ENCODE measurements at places on chromosomes 7 and 10. TPM values are rescaled to one million over a fixed set of nuclear protein-coding genes. Genes with fewer than 3 reads are reported as not detected.

GRCh38 chr10:13815756-13816155, 229.0 kb downstream of the PRPF18 start:
- DNase-seq: no peak

- no peak for DNase-seq
These were observed 19.9 kb downstream of the UPF2 start for GRCh38 chr10:12022580-12023257.

DNA sequence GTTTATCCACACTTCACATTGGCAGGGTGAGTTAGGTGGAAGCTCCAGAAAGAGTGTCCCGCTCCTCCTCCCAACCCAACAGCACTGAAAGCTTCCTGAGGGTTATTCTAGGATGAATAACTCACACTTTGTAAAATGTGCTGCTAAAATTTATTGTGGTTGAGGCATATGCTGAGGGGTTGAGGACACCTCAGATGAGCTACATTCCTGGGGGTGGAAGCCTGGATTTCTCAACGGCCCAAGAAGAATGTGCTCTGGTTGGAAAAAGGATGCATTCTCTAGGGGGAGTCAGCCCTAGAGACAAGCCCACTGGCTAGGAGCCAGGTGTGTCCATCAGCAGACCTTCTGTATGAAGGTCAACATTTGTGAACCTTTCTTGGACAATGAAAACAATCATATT, 91.5 kb upstream of the PDE1C start:
- DNase-seq: no peak

- DNase-seq: no peak
These were observed 2.2 kb upstream of the VSTM4 start for GRCh38 chr10:49117376-49118070.

DNA sequence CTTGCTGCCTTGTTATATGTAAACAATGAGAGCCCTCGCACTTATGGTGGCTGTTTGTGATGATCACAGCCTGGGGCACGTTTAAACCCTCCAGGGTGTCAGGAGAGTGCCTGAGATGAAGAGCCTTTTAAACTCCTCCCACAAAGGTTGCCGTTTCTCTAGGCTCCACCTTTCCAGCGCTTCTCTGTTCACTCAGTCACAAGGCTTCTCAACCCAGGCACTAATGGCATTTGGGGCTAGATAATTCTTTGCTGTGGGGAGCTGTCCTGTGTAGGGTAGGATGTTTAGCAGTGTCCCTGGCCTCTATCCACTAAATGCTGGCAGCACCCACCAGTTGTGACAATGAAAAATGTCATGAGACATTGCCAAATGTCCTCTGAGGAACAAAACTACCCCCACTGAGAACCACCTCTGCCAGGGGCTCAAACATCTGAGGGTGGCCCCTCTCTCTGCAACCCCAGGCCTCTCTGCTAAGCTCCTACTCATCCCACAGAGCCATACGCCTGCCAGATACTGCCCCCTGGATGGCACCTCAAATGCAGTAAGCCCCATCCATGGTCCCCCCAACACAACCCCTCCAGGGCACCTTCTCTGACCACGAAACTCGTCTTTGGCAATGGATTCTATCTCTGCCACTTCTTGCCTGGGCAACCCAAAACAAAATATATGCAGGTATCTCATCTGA, 144.3 kb upstream of the ZMIZ1 start:
- no peak for DNase-seq

GRCh38 chr10:52609626-52610240, 162.9 kb downstream of the MBL2 start:
- DNase-seq: no peak

DNA sequence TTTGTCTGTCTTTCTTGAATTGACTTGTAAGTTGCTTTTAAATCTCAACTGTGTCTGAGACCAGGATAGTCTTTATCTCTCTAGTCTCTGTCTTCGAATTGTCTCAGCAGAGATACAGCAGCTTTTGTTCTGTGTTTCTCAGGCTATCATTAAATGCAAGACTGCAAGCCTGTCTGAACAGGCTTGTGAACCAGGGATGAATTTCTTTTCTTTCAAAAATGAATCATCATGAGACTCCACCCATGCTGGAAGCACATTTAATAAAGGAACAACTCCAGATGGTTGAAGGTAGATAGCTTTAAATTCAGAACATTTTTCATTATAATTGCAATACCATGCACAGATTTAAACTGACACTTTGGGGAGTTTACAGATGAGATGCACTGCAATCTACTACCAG, 155.9 kb downstream of the SEC23IP start:
- no peak for DNase-seq

GRCh38 chr10:88991899-88992320, 1.3 kb downstream of the FAS start:
- DNase-seq: no peak

GRCh38 chr10:116158036-116158435, 115.0 kb downstream of the GFRA1 start:
- no peak for DNase-seq

DNA sequence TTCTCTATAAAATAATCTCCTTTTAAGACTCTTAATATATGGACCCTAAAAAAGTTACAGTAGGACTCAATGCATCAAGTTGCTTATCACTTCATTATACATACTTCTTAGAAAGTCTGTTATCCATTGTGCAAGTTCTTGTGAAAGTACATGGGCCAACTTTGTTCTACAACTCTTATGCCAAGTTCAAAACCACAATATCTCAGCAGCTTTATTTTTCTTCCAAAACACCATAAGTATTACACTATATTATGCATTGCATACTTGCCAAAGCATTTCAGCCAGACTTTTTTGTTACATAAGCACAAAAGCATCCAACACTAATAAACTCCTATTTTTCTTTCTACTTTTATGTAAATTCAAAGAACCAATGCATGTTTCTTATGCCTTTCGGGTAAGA, 94.4 kb downstream of the AHR start:
- no peak for DNase-seq

DNA sequence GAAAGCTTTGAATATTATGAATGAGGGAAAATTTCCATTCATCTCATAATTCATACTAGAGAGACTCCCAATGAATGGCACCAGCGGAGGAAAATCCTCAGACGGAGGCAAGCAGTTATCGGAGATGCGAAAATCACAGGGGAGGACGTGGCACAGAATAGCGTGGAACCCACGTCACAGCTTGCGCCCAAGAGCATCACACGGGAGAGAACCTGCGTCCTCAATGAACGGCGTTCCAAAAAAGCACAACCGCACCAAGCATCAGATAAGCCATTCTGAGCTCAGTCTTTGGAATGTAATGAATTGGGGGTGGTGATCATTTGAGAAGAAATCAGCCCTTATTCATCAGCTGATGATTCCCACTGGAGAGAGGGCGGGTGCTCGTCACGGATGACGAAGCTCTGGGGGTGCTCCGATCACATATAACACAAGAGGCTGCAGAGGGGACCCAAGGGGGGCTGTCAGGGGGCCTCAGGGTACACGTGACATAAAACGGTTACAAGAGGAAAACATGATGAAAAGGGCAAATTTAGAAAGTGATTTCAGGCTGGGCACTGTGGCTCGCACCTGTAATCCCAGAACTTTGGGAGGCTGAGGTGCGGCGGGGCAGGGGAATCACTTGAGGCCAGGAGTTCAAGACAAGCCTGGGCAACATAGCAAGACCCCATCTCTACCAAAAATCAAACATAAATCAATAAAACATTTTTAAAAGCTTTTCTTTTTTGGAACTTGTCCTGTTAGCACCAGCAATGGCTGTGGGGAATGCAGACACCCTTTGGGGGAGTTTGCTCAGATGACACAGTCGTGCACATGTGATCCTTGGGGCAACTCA, 33.8 kb upstream of the FIS1 start:
- DNase-seq: no peak

DNA sequence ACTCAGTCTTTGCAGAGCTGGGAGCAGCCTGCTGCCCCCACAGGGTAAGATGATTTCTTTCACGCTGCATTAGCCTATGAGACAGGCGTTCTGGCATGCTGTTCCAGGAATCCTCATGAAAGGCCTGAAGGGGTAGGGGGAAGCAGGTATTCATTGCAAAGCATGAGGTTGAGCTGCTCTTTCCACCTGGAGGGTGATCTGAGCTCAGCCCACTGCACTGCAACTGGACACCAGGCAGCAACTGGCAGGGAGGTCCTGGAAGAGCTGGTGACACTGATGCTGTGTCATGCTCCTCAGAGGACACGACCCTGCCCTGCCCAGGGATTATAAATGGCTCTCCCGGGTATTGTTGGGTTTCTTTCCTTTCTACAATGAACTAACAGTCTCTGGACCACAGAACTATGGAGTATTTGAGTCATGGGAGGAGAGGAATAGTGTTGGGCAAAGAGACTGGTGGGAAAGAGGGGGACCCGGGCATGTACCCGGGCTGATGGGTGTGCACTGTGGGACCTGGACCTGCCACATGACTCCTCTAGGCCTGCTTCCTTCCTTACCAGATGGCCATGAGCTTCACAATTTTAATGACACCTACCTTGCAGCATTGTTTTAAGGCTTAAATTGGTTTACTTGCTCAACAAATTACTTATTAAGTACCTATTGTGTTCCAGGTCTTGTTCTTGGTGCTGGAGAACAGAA, 24.3 kb downstream of the SLC25A28 start:
- no peak for DNase-seq

DNA sequence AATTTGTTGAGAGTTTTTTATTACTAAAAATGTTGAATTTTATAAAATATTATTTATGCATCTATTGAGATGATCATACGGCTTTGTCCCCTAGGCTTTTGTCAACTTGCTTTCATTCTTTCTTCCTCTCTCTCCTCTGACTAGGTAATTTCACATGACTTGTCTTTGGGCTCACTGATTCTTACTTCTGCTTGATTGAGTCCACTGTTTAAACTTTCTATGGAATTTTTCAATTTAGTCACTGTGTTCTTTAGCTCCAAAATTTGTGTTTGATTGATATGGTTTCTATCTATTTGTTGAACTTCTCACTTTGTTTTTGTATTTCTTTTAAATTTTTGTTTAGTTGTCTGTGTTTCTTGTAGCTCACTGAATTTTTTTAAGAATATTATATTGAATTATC, 65.9 kb upstream of the PTPRZ1 start:
- DNase-seq: no peak

DNA sequence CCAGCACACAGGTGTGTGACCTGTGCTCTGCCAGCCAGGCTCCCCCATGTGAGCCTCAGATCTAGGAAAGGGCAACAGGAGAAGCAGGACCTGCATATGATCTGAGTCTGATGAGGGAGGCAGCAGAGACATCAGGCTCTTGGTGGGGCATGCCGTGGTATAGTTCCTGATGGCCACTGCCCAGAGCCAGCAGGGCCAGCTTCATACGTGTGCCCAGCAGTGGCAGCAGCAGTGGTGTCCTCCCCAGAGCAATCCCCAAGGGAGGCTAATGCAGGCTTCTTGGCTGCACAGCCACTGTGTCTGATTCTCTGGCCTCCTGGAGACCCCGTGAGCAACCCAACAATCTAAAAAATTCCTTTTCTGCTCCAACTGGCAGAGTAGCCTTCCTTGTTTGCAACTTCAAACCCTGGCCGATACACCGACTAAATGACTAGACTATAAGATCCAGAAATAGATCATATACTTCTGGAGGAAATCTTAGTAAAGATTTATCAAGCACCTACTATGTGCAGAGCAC, 230.6 kb upstream of the ZMIZ1 start:
- DNase-seq: no peak

- DNase-seq: no peak
These were observed 88.4 kb downstream of the CARD11 start for GRCh38 chr7:2955269-2955668.

The LRRC18 gene
- total RNA-seq: not detected

The DGKI gene
- 5.4 TPM for total RNA-seq

The GNB2 gene
- 231 TPM for total RNA-seq

The TMEM213 gene
- total RNA-seq: 0.39 TPM

The WNT16 gene
- total RNA-seq: not detected

Measured in activated CD4-positive, alpha-beta memory T cell treated with anti-CD3 and anti-CD28 coated beads for 36 hours (primary cell).